Muscle of leg (tissue), 16 donors: ENCODE measurements at places on chromosomes 16 and 17. TPM values are rescaled to one million over a fixed set of nuclear protein-coding genes. Genes with fewer than 3 reads are reported as not detected.
A peak's percentile ranks its signal among the peaks of the same experiment; 100 is the strongest.

The OR2C1 gene
- polyA plus RNA-seq = 0.19 TPM

- peak; percentile 3 for DNase-seq
These were observed 452.4 kb upstream of the C16orf82 start for GRCh38 chr16:26614237-26614841.

- no peak for DNase-seq
These were observed 84.2 kb downstream of the MAP2K4 start for GRCh38 chr17:12104831-12105230.

- DNase-seq = peak; percentile 79
These were observed 1.2 kb downstream of the STAT3 start for GRCh38 chr17:42386777-42387657.

DNA sequence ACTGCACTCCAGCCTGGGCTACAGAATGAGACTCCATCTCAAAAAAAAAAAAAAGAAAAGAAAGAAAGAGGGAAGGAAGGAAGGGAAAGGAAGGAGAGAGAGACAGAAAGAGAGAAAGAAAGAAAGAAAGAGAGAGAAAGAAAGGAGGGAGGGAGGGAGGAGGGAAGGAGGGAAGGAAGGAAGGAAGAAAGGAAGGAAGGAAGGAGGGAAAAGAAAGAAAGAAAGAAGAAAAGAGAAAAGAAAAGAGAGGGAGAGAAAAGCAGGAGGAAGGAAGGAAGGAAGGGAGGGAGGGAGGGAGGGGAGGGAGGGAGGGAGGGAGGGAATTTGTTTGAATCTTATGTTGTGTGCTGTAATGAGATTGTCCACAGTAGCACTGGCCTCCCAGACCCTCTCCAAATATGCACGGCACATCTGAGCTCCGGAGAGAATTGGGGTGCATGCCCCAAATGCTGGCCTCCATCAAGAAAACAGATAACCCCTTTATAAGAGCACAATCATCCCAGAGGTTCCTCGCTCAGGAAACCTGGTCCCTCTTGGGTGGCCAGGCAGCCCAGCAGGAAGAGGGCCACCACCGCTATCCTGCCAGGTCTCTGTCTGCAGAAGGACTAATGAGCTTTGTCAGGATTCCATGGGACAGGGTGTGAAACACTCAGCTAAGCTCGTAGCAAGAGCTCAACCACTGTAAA, 8.8 kb upstream of the EIF1 start:
- DNase-seq = no peak

DNA sequence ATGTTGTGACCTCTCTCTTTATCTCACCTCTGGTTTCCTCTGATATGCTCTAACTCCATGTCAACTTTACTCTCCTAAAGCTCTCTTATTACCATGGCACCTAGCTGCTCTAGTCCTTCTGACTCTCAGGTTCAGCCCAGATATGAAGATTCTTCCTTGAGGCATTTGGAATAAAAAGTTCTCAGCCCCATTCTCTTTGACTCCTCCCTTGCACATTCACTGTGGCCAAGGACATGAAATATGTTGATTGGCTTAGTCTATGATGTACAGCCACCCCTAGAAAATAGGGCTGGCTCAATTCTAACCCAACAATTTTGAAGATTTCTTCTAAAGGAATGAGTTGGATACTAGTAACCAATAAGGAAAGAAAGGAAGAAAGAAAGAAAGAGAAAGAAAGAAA, 20.8 kb upstream of the GAS7 start:
- no peak for DNase-seq

- peak; percentile 65 for DNase-seq
These were observed 189.1 kb downstream of the CEP112 start for GRCh38 chr17:66002812-66003211.

The RNFT1 gene
- polyA plus RNA-seq = 17.5 TPM

DNA sequence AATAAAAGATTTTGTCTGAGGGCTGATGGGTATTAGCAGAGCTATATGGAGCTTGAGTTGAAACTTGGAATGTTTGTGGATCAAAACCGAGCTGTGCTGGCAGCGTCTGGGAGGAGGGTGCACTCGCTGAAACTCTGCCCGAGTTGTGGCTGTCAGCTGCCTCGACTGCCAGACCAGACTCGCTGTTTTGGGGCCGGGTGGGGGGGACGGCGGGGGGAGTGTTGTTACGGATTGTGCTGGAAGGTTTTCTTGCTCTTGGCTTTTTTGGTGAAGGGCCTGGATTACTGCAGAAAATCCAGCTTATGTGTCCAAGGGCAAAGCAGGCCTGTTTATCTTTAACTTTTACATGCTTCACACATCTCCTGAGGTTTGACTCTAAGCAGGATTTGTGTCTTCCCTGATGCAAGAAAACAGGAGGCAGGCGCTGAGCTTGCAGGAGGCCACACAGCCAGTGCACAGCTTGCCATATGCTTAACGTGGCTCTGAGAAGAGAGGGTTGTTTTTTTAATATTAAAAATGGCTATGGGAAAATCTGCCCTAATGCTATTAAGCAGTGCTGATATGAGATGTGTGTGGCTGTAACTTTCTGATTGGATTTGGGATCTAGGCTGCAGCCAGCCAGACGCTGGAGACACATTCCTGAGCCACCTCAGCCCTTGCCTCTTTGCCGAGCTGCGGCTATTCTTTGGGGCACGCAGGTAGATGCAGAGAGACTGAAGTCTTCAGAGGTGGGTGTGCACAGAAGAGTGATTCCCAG, 20.5 kb upstream of the RPTOR start:
- peak; percentile 31 for DNase-seq

- peak; percentile 26 for DNase-seq
These were observed 3.3 kb upstream of the N4BP1 start for GRCh38 chr16:48613061-48613957.

DNA sequence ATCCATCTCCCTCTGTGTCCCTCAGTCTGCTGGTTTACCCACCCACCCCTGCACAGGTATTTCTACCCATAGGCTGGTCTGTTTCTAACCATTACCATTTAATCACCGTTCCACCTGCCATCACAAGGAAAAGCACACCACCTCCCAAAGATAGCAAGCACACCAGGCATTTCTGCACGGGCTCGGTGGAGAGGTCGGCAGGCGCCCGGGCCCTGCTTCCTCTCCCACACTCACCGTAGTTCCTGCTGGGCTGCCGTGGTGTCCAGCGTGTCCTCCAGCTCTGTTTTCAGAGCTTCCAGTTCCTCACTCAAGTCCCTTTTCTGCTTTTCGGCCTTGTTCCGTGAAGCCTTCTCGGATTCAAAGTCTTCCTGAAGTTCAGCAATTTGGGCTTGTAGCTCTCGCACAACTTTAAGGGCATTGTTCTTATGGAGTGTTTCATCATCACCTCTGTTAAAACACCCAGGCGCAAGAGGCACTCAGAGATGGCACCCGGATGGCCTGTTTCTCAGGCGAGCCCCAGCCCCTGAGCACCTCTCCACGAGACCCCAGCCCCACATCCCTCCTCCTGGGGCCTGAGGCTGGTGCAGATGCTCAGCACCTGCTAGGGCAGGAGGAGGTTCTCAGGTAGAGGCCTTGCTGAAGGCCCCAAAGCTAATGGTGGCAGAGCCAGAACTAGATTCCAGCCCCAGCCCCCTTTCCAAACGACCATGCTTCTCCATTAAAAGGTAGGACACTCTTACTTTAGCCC, 69.0 kb downstream of the NDEL1 start:
- DNase-seq = no peak

GRCh38 chr16:57392694-57393093, 11.9 kb upstream of the CCL17 start:
- DNase-seq = no peak

GRCh38 chr17:73463821-73464220, 152.0 kb upstream of the CDC42EP4 start:
- no peak for DNase-seq

The FAM83G gene
- 0.14 TPM for polyA plus RNA-seq

GRCh38 chr17:27531469-27531961, 75.3 kb downstream of the KSR1 start:
- no peak for DNase-seq

The ZSCAN10 gene
- 0.30 TPM for polyA plus RNA-seq

- peak; percentile 8 for DNase-seq
These were observed at the start of gene ZSCAN10 for GRCh38 chr16:3098459-3099394. TSS of gene ZSCAN10 (minus strand) at chr16:3099294. CDS start at chr16:3092937, 6,357 bp downstream.

DNA sequence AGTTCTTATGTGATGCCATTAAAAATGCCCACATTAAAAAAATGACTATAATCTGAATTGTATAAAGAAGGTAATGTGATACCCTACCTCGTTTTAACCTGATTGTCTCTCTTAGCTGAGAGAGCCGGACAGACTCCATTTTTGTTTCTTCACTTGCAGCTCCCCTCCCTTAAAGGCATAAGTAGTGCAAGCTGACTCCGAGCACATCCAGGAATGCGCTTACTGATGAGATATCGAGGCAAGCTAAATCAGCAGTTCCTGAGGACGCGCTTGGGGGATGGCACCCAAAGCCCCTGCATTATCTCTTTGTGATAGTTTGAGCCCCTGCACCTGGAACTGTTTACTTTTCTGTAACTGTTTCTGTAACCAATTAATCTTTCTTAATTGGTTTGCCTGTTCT, 6.3 kb downstream of the KRT24 start:
- no peak for DNase-seq

The CCL1 gene
- not detected for polyA plus RNA-seq

DNA sequence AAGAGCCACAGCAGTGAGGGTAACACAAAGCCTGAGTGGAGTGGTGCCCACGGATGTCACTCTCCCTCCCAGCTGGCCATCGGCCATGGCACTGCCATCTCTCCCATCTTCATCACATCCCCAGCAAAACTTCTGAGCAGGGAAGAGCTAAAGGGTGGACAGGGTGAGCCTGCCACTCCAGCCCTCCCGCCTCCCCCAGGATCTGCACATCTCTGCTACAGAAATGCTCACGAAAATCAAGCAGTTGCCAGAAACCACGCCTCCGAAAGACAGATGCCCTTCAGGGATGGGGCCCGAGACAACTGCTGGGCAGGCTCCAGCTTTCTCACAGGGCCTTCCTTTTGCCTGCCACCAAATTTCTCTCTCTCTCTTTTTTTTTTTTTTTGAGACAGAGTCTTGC, 3.6 kb downstream of the GRIN2C start:
- DNase-seq = no peak

The PIK3R6 gene
- 3.4 TPM for polyA plus RNA-seq

DNA sequence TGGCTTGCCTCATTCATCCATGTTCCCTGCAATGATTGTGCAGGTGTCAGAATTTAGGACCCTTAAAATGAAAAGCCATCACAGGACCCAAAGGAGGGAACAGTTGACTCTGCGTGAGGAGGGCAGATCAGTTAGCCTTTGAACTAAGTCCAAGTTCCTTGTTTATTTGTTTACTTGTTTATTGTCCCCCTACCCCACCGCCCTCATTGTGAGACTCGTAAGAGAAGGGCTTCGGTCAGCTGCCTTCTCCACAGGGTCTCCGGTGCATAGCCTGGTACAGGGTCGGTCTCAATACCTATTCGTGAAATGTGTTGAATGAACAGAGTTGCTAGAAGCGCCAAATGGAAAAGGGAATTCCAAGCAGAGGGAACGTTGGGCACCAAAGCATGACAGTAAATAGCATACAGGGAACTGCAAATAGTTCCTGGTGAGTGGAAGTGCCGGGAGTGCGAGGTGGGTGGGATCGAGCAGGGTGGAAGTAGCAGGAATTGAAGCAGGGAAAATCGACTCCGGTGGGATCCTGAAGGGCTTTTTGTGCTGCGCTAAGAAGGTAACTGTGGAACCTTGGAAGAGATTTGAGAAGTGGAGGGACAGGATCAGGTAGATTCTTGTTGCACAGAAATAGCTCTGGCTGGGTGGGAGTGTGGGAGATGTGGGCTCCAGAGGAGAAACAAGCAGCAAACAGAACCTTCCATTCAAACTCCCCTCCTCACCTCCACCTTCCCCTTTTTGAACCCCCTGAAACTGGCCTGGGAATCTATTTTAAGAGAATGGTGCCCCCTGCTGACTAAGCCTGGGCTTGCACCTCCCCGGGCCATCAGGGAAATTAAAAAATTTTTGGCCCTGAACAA, 12.7 kb downstream of the SLC35B1 start:
- peak; percentile 39 for DNase-seq

The C16orf54 gene
- 0.35 TPM for polyA plus RNA-seq

The CPNE7 gene
- 0.23 TPM for polyA plus RNA-seq

- no peak for DNase-seq
These were observed 12.9 kb upstream of the P2RX1 start for GRCh38 chr17:3929181-3929580.

DNA sequence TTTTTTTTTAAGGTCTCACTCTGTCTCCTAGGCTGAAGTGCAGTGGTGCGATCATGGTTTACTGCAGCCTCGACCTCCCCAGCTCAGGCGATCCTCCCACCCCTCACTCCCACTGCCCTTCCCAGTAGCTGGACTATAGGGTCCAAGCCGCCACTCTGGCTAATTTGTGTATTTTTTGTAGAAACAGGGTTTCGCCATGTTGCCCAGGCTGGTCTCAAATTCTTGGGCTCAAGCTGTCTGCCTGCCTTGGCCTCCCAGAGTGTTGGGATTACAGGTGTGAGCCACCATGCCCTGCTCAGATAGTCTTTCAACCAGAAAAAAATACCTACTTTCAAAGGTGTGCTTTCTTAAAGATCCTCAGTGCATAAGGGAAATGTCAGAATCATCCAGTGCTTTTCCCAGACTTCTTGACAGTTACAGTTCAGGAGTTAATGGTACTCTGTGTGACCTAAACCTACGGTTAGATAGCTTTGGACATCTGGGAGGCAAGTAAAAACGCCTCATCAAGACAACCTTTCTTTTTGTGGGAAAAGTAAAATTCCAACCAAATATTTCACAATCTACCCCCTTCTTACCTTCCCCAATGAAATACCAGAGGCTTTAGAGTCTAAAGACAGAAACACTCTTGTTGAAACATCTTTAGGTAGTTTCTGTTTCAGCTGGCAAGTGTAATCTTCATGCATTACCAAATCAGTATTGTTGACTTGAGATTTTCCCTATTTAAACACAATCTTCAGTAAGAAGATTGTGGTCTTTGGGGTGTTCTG, 6.8 kb downstream of the RSPRY1 start:
- no peak for DNase-seq

DNA sequence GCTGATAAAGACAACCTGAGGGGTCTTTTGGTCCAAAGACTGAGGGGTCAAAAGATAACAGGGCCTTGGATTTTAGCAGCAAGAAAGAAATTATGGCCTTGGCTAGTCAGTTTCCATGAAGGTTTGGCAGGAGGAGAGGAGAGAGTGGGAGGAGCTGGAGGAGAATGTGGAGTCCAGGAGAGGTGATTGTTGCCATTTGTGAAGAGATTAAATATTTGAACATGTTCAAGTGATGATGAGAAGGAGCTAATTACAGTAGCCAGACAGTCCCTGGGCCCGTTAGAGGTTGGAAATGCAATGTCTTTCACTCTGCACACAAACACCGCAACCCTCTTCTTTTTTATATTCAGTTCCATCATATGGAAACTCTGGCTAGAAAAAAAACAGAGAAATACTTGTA, 68.6 kb downstream of the TNRC6C start:
- DNase-seq = no peak

GRCh38 chr17:66971264-66971663, 6.8 kb downstream of the CACNG4 start:
- DNase-seq = no peak

The CACNA1H gene
- polyA plus RNA-seq = 36.9 TPM
